AML-193 (cell line): ENCODE measurements at places on chromosomes 11 and 22.

DNA sequence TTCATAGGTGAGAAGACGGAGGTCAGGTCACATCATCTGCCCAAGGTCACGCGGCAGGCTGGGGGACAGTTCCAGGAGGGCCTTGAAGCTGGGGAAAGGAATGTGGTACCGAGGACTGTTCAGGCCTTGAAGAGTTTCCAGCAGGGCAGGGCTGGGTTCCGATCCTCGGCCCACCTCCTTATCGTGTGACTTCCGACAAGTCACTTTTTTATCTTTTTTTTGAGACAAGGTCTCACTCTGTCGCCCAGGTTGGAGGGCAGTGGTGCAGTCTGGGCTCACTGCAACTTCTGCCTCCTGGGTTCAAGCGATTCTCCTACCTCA, 623 bp downstream of the NDUFS8 start:
- DNase-seq, result no peak

GRCh38 chr11:114050258-114050927, 9.1 kb upstream of the ZBTB16 start:
- DNase-seq, result no peak

GRCh38 chr11:127103586-127104388, 103.2 kb upstream of the KIRREL3 start:
- DNase-seq, result no peak

- DNase-seq, result no peak
These were observed 80.9 kb downstream of the MED15 start for GRCh38 chr22:20588092-20588842.

- DNase-seq, result no peak
These were observed 20.9 kb upstream of the UPB1 start for GRCh38 chr22:24474221-24474620.

- DNase-seq, result no peak
These were observed 206.3 kb upstream of the BLID start for GRCh38 chr11:122322329-122322728.

- DNase-seq, result no peak
These were observed 2.7 kb downstream of the HIPK3 start for GRCh38 chr11:33259869-33260268.

DNA sequence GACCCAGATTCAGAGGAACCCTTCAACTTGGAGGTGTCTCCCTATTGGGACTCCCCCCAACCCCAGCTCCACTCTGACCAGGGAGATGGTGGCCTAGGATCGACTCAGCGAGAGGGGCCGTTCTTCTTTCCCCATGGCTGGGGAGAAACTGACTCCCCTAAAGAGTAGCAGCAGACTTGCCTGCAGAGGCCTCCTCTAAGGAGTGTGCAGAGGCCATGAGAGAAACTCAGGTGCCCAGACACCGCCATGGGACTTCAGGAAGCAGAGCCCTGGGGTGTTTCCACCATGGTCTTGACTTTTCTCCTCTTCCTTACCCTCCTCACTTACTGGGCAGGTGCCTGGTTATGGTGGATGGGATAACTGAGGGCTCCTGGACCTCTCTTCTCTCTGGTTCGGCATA, 2.6 kb upstream of the TOP3B start:
- no peak for DNase-seq

DNA sequence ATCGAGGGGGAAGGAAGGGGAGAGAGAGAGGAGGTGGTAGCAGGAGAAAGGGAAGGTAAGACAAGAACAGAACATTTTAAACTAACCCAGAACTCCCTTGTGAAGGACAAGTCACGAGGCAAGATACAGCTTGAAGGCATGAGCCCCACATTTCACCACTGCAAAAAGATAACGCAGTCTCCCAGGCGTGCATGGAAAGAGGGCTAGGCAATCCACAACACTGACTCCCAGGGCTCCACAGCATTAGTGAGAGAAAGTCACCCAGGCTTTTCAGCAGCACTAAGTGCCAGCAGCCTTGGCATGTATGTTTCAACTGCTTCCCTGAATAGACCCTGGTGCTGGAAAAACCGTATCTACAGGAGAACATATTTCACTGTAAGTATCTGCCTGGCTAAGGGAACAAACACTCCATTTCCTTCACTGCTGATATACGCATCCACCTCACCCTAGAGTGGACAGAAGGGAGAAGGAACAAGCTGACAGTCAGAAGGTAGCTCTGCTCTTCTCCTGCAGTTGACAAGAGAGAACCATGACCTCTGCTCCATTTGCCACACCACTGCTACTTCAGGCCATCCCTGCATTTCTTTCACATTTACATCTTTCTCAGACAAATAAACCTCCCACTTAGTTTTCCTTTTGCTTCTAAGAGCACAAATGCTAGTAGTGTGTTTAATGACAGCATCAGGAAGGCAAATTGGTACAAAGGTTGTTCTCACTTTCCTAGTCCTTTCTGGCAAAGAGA, 87.9 kb downstream of the AMBRA1 start:
- no peak for DNase-seq

DNA sequence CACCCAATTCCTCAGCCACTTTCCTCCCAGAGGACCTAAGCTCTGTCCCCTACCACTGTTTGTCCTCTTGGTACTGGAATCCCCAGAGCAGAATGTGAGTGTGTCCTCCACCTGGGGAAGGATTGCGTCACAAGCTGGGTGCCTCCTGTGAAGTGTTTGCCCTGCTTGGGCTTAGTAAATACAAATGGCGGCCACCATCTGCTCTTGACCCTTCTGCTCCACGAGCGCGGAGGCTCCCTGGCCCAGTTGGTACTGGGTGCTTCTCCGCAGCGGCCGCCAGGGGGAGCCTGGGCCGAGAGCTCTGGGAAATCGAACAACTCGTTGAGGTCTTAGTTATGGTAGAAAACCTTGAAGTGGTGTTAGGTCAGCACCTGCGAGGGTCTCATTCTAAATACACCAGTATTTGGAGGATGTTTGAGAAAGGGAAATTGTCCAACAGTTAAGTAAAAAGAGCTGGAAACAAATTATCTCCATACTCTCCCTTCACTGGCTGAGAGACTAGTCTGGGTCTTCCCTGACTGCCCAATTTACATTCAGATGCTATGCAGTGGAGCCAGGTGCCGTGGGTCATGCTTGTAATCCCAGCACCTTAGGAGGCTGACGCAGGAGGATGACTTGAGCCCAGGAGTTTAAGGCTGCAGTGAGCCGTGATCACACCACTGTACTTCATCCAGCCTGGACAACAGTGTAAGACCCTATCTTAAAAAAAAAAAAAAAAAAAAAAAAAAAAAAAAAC, 74.6 kb upstream of the TEAD1 start:
- no peak for DNase-seq

DNA sequence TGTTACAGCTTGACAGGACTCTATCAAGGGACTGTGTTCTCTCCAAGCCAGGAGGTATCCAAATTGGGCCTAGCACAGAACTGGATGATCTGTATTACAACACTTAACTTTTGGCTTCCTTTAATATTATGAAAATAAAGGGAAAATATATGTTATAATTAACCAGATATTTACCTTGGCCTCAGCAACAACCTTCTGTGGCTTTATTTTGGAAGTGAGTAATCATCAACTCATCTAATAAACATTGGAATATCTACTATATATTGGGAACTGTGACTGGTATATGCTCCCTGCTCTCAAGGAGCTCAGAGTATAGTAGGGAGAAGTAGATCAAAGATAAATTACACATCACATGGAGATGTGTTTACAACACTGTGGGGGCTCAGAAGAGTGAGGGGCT, 352.2 kb downstream of the METTL15 start:
- DNase-seq, result no peak

GRCh38 chr11:68657021-68657780, 27.1 kb upstream of the GAL start:
- DNase-seq, result no peak

DNA sequence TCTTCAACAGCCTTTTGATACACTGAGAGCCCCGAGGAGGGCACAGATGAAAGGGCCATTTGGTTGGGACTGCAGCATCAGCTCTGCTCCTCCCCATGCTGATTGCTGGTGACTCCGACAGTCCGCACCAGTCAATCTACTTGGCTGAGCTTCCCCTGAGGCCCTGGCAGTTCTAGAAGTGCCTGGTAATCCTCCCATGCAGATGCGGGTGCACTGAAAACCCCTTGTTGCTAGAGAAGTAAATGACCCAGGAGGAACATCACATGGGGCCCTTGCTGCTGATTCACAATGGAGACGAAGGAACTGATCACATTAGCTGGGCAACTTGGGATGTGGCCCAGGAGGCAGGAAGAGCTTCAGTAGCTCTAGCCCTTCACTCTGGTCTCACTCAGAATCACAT, 35.2 kb upstream of the RIC3 start:
- DNase-seq, result no peak

DNA sequence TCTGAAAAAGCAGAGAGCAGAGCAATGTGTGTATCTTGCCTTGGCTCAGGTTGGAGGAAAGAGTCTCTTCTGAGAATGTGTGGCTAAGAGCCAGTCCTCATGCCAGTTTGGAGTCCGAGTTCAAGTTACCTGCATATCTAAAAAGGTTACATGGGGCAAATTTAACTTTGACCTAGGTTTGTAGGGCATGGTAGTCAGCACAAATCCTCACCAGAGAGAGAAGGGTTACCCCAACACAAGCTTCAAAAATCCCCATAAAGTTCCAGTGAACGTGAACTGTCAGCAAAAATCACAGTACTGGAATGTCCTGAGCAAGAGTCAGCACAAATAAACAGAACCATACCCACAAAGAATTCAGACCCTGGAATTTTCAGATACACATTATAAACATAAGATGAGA, 13.8 kb downstream of the SDHD start:
- DNase-seq, result no peak

DNA sequence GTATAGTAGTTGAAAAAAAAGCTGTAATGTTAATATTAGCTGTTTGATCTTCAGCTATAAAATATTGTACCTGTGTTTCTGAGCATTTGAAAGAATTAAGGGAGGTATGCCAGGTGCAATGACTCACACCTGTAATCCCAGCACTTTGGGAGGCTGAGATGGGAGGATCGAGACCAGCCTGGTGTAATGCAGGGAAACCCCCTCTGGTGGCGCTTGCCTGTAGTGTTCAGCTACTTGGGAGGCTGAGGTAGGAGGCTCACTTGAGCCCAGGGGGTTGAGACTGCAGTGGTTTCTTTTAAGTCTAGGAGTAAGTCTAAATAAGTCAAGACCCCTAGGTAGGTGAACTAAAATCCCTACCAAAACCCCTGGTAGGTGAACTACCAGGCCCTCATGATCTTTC, 37.1 kb downstream of the TAF1D start:
- no peak for DNase-seq
